ENCODE measurements at places on chromosomes 11 and 22.

- DNase-seq = no peak
Observed at GRCh38 chr22:49774499-49775151, 53.0 kb downstream of the BRD1 start.

DNA sequence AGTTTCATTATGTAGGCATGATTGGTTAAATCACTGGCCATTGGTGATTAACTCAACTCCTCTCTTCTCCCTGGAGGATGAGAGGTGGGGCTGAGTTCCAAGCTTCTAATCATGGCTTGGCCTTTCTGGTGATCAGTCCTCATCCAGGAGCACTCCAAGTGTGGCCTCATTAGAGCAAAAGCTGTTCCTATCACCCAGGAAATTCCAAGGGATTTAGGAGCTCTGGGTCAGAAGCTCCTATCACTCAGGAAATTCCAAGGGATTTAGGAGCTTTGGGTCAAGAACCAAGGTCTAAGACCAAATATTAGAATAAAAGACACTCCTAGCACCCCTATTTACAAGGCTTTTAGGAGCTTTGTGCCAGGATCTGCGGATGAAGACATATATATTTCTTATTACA lies 168.0 kb upstream of the BDNF start:
- no peak for DNase-seq

DNA sequence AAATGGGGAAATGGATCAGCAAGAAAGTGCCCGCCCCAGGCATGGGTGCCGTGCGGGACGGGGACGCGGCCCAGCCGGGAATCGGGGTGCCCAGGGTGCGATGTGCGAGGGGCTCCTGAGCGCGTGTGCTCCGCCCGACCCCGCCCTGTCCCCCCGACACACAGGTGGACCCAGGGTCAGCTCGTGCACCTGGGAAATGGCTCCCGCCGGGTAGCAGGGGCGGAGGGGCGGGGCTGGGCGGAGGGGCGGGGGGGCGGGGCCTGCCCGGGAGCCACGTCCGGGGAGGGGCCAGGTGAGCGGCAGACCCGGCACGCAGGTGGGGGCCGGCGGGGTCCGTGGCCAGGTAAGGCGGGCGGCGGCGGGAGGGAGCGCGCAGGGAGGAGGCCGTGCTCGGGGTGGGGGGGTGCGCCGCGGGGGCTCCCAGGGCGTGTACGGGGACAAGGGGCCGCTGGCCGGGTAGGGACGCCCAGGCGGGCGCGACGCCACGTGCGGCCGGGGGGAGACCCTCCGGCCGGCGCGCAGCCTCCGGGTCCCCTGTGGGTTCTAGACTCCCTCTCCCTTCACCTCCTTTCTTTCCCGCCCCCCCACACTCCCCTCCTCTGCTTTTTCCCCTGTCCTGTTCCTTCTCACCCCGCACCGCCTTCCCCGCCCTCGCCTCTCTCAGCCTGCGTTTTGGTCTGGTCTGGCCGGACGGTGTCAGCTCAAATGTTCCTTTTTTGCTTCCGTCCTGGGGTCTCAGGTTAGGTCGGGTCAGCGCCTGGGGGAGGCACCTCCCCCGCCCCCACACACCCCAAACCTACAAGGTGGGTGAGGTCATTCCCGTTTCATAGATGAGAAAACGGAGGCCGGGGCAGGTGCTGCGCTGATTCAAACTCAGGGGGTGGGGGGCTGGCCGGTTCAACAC lies at the start of gene ARHGAP8:
ARHGAP8 (plus strand) TSS at position 291 of the 904 bp plus-strand sequence. CDS start 33,953 bp downstream, outside the sequence.
- no peak for DNase-seq

GRCh38 chr11:107682572-107682971 lies 29.3 kb downstream of the SLN start:
- peak; percentile 32 for DNase-seq

GRCh38 chr11:101974255-101974654 lies 57.9 kb upstream of the ANGPTL5 start:
- DNase-seq = peak; percentile 7

DNA sequence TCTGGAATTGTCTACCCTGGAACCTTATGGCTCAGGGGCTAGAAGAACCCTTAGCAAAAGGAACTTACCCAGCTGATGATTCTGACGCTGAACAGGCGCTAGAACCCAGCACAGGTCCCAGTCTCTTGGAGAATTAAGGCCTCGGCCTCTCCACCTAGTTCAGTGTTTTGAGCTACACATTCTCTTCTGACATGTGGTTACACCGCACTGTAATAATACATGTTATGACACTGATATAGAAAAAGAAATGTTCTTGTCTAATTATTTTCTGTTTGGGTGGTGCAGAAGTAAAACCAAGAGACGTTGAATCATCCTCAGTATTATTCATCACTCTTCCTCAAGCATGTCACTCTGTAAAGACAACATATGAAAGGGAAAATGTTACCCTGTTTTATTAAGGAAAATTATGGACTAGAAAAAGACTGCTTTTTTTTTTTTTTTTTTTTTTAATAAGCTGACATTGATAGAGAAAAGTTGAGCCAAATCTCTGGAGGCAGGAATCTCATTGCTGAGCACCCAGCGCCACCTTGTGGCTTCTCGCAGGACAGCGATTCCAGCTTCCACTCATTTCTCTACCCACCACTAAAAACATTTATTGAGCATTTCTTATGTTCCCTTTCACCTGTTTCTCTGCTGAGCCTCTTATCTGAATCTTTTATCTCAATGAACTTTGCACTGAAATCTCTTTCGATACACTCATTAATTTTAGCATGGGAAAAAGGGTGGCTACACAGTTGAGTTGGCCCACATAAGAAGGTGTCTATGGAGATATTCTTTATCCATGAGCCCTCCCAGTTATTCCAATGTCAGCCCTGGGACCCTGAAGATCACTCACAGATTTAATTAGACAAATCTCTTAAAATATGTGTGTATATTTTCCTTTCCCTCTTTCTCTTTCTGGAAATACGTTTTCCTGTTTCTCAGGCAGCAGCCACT lies 12.6 kb upstream of the APLNR start:
- DNase-seq = peak; percentile 65

DNA sequence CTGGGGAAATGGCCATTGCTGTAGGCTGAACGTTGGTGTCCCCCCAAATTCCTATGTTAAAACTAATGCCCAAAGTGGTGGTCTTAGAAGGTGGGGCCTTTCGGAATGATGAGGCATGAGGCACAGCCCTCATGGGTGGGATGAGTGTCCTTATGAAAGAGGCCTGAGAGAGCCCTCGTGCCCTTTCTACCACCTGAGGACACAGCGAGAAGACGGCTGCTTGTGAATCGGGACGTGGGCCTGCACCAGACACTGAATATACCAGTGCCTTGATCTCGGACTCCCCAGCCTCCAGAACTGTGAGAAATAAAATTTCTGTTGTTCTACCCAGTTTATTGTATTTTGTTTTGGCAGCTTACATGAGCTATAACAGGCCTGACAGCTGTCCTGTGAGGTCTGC lies 162.9 kb upstream of the B3GAT1 start:
- DNase-seq = no peak

DNA sequence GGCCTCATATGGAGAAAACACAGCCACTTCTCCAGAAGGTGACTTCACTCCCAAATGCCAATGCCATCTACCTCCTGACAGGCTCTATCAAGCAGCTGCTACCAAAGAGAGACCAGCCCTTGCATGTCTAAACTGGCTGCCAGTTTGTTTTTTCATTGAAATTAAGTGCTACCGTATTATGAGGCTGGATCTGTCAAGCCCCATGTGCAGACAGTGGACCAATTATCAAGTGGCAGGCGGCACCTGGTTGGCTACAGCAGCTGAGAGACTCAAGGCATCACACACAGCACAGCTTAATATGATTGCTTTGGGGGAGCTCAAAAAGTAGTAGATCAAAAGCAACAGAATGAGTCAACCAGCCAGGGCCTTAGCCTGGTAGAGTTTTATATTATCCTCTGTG lies 1293.0 kb upstream of the TENM4 start:
- DNase-seq = no peak

GRCh38 chr22:19105456-19105855 lies 16.8 kb downstream of the DGCR2 start:
- no peak for DNase-seq

GRCh38 chr11:107198490-107199007 lies 180.3 kb upstream of the GUCY1A2 start:
- DNase-seq = no peak

DNA sequence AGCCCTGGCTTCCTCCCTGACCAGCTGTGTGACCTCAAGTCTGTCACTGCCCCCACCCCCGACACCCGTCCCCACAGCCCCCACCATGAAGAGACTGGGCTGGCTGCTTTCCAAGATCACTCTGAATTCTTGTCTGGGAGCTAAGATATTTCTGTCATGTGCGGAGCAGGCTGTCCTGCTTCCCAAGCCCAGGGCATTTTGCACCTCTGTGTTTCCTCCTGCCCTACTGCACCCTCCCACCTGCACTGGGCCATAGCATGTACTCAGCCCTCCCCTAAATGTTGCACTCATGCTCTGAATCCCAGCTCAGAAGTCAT lies 30.3 kb upstream of the MYEOV start:
- DNase-seq = no peak

DNA sequence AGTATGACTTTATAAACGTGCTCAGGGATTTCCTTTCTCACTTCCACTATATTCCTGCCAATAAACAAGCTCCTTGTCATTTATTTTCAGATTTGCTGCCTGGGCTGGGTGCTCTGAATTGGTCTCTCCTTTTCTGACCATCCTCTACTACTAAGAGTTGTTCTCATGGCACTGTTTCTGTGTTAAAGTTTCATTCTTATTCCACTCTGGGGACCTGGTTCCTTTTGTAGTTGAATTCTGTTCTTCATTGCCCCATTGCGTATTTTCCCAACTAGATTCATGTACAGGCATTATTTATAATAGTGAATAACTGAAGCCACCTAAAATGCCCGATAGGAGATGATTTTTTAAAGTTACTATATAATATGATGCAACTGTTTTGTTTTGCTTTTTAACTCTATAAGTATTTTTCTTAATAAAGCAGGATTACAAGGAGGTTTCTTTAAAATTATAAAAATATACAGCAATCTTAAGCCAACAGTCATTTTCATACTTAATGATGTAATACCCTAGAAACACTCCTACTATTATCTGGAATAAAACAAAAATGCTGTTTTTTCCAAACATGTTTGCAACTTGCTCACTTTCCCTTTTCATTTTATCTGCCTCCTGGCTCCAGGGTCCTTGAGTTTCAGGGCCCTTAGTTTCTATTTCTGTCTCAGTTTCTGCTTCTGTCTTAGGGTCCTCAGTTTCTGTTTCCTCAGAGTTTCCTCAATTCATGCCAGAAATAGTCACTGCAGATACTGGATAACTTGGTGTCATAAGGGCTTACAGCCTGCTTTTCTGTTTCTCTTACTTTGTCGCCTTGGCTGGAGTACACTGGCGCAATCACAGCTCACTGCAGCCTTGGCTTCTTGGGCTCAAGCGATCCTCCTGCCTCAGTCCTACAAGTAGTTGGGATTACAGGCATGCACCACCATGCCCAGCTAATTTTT lies 9.8 kb upstream of the FUT4 start:
- no peak for DNase-seq

DNA sequence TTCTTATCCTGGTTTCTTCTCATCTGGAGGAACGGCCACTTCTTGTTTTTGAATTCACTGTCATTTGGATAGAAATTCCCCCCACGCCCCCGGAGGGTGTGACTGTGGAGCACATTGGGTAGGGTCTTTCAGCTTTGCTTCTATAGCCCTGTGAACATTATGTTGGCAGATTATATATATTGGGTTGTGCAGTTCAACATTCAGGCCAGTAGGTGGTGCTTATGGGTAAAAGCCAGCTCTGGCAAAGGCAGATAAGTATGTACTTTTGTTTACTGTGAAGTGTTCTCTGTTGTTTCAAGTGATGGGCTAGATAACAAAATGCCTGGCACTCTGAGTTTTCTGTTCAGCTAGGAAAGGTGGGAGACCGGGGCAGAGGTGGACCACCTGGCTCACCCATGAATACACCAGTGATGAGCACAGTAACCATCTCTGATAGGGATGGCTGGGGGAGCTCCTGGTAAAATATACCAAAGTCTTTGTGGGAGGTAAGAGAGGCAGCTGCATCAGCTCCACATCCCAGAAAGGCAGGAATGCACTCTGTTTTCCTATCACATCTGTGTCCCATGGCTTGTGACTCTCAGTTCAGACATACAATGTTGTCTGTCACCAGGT lies 1348.2 kb upstream of the RAG2 start:
- no peak for DNase-seq

- DNase-seq = no peak
Observed at GRCh38 chr11:19290356-19290755, 49.6 kb upstream of the E2F8 start.

GRCh38 chr11:36029616-36030015 lies 85.8 kb downstream of the LDLRAD3 start:
- DNase-seq = peak; percentile 13

- no peak for DNase-seq
Observed at GRCh38 chr11:88435415-88435814, 97.9 kb upstream of the CTSC start.

- DNase-seq = peak; percentile 19
Observed at GRCh38 chr11:110991661-110992355, 253.7 kb upstream of the POU2AF2 start.

DNA sequence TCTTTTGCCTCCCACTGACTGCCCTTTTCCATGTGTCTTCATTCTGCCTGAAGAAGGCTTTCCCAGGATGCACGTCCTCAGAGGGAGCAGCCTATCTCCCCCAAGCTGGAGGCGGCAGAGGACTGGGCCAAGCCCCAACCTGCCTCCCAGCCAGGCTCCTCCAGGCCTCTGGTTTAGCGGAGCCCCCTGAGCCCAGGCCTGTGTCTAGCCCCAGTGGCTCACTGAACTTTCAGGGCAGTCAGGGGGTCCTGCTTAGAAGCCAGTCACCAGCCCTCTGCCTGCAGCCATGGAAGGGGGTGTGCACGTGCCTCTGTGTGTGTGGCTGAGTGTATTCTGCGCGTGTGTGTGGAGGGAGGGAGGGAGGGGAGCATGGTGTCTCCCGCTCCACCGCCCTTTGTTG lies 10.4 kb upstream of the GRK2 start:
- no peak for DNase-seq

GRCh38 chr22:45965563-45965962 lies 11.4 kb downstream of the WNT7B start:
- no peak for DNase-seq

DNA sequence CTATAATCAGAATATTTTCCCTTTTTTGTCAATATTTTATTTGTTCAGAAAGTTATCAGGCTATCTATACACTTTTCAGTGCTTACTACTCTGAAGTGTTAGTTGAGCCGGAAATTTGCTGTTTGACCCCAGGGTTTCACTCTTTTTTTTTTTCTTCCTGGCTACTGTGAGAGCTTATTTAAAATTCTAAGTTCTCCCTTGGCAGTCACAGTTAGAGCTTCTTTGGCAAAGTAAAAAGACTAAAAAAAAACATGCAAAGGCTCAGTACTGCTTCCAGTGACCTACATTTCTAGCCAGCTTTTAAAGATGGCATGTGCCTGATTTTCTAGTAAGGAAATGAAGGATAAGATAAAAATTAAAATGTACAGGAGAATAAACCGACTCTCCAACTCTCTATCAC lies 48.4 kb downstream of the ELP4 start:
- DNase-seq = no peak

Data from NCI-H526 (cell line).